ENCODE measurements at places on chromosomes 2 and 18. TPM values are rescaled to one million over a fixed set of nuclear protein-coding genes. Genes with fewer than 3 reads are reported as not detected.

- no peaks in the 10 kb centered on the region for H3K36me3 ChIP-seq
- H3K27ac ChIP-seq: no peak overlapping the region
- no peaks in the 10 kb centered on the region for H3K4me1 ChIP-seq
Observed at GRCh38 chr2:240602266-240603050, 15.9 kb downstream of the CAPN10 start.

Gene SERPINB5
- not detected for total RNA-seq

DNA sequence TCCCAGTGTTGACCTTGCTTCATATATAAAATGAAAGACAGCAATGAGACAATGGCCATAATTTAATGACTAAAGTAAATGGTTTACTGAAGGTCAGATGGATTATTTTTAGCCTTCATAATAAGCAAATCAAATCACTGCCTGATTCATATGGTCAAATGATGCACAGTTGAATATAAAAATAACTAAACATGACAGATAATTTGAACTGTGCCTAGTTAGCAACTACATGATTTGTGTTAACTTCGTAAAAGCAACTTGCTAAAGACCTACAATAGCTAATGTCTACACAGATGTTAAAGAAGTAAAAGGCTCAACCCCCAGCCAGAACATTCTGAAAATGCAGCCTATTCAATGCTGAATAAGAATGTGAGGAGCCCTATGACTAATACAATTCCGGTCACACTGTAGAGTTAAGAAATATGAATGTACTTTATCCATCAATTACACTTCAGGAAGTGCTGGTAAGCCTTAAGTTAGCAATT is 590.8 kb upstream of the CDH2 start:
- H3K27me3 ChIP-seq: no peaks in the 10 kb centered on the region
- H3K36me3 ChIP-seq: no peaks in the 10 kb centered on the region
- peak overlapping the region; percentile 6 for H3K4me3 ChIP-seq
- H3K27ac ChIP-seq: peak overlapping the region; percentile 72

Gene PROC
- not detected for total RNA-seq

GRCh38 chr2:106642679-106643078 is 155.5 kb downstream of the CD8B2 start:
- H3K4me1 ChIP-seq: no peaks in the 10 kb centered on the region
- no peaks in the 10 kb centered on the region for H3K27me3 ChIP-seq
- no peak overlapping the region for H3K27ac ChIP-seq
- DNase-seq: no peak

Gene PDE11A
- 0.86 TPM for total RNA-seq

Gene MC2R
- total RNA-seq: not detected

DNA sequence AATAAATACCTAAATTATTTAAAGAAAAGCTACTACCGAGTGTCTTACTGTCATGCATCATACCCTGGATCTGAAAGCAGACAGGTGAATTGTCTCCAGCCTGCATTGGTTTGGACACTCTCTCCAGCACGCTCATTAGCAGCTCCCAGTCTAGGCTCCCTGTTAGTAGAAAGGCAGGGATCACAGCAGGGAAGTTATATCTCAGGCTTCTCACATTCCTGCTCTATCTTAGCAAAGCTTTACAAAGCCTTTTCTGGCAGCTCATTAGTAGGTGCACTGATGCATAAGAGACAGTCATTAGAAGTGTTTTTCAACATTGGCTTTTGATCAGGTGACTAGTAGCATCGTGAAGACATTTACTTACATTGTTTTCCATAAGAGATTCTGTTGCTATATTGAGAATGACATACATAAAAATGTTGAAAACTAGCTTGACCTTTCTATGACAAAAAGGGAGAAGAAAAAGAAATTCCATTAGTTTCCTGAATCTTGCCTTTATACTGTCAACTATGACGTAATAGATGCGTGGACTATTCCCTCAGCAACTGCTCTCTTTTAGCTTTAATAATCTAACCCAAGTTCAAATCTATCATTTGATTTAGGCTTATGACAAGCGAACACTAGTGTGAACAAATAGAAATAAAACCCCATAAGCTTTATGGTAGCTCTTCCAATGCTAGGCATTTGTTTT is 408.7 kb upstream of the KCNH7 start:
- DNase-seq: no peak
- H3K4me1 ChIP-seq: no peaks in the 10 kb centered on the region

DNA sequence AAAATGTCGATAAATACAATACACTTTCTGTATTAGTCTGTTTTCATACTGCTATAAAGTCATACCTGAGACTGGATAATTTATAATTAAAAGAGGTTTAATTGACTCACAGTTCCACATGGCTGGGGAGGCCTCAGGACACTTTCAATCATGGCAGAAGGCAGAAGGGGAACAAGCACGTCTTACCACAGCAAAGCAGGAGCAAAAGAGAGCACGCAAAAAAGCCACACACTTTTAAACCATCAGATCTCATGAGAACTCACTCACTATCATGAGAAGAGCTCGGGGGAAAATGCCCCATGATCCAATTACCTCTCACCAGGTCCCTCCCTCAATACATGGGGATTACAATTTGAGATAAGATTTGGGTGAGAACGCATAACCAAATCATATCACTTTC is 256.7 kb downstream of the ANAPC1 start:
- no peak overlapping the region for H3K27ac ChIP-seq
- H3K4me3 ChIP-seq: no peak overlapping the region
- no peaks in the 10 kb centered on the region for H3K27me3 ChIP-seq
- DNase-seq: no peak
- H3K36me3 ChIP-seq: no peaks in the 10 kb centered on the region
- H3K4me1 ChIP-seq: peaks cover 20% of the 10 kb centered on the region

- H3K27ac ChIP-seq: no peak overlapping the region
- H3K27me3 ChIP-seq: peaks cover 31% of the 10 kb centered on the region
- no peak overlapping the region for H3K4me3 ChIP-seq
- H3K36me3 ChIP-seq: no peaks in the 10 kb centered on the region
Observed at GRCh38 chr2:20962939-20963557, 80.8 kb downstream of the APOB start.

Gene TRIM43
- not detected for total RNA-seq

Gene TRIM54
- not detected for total RNA-seq

Gene ABCG5
- not detected for total RNA-seq

Gene COLEC11
- total RNA-seq: not detected

- 0 out of 2 replicates have a peak, but pooled peaks cover 5% of the 10 kb centered on the region for H3K4me1 ChIP-seq
- no peaks in the 10 kb centered on the region for H3K27me3 ChIP-seq
- H3K27ac ChIP-seq: no peak overlapping the region
- no peak for DNase-seq
- H3K36me3 ChIP-seq: no peaks in the 10 kb centered on the region
- H3K4me3 ChIP-seq: no peak overlapping the region
Observed at GRCh38 chr2:150705767-150706166, 218.3 kb upstream of the RND3 start.

DNA sequence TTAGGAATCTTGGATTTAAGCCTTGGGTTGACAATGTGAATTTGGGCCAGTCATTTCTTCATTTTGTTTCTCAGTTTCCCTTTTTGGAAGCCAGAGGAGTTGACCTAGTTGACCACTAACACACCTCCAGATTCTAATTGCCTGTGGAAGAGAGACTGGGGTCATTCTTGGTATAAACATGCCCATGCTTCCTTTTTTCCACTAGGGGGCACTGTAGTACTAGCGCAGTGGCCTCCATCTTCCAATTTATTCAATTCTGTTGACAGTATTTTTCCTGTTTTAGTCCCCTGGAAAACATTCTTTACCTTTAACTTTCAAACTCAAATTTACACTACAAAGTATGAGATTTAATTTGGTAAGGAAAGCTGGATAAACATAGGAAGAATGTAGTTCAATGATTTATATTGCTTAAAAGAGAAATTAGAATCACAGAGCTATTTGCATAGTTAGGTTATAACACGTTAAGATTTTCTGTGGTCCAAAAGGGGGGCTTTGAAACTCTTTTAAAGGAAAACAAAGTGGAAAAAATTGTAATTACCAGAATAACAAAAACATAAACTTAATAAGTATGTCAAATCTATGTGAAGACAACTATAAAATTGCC is 57.5 kb upstream of the AGPS start:
- no peaks in the 10 kb centered on the region for H3K36me3 ChIP-seq
- peaks cover 41% of the 10 kb centered on the region for H3K4me1 ChIP-seq
- H3K4me3 ChIP-seq: no peak overlapping the region
- H3K27me3 ChIP-seq: no peaks in the 10 kb centered on the region
- no peak overlapping the region for H3K27ac ChIP-seq

DNA sequence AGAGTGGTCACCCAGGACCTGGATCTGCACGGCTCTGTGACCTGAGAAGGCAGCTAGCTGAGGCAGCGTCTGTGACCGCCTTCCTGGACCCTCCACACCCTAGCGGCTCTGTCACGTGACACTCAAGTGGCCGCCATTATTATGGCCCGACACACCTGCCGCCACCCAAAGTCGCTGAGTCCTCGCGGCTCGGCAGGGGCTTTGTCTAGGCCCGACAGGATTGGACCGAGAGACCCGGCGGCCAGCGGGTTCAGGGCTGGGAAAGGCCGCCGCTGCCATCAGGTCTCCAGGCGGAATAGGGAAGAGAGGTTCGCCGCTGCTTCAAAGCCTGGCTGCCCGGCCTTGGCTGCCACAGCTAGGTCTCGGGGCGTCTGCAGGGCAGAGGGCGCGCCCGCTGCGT is 1162.5 kb upstream of the LRRTM1 start:
- no peak overlapping the region for H3K27ac ChIP-seq
- no peak overlapping the region for H3K4me3 ChIP-seq

DNA sequence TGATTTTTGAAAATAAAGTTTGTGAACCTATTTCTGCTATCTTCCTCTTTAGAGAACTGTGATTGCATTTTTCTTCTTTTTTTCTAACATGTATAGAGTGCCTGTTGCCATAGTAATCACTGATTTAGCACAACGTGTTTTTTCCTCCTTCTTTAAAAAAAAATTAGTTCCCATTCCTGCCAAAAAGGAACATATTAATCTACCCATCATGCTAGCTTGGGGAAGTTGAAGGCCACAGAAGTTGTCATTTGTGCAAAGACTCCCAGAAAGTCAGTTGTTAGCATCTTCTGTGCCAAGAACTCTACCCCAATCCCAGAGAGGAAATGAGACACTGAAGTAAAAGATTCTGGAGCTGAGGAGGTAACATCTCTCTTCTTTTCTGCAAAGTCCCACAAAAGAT is 57.3 kb downstream of the SLC8A1 start:
- no peak overlapping the region for H3K27ac ChIP-seq
- no peak overlapping the region for H3K4me3 ChIP-seq
- H3K4me1 ChIP-seq: peaks cover 17% of the 10 kb centered on the region

GRCh38 chr2:141195087-141195486 is 935.7 kb downstream of the LRP1B start:
- H3K27ac ChIP-seq: no peak overlapping the region
- no peak overlapping the region for H3K4me3 ChIP-seq
- DNase-seq: no peak
- no peaks in the 10 kb centered on the region for H3K36me3 ChIP-seq
- no peaks in the 10 kb centered on the region for H3K27me3 ChIP-seq
- H3K4me1 ChIP-seq: no peaks in the 10 kb centered on the region

Gene CYTIP
- not detected for total RNA-seq

- no peaks in the 10 kb centered on the region for H3K4me1 ChIP-seq
- no peak overlapping the region for H3K4me3 ChIP-seq
- no peaks in the 10 kb centered on the region for H3K36me3 ChIP-seq
- no peak for DNase-seq
- peaks cover 73% of the 10 kb centered on the region for H3K27me3 ChIP-seq
Observed at GRCh38 chr18:48133671-48134251, 203.3 kb upstream of the SMAD2 start.

Gene ARHGEF33
- total RNA-seq: 0.54 TPM

DNA sequence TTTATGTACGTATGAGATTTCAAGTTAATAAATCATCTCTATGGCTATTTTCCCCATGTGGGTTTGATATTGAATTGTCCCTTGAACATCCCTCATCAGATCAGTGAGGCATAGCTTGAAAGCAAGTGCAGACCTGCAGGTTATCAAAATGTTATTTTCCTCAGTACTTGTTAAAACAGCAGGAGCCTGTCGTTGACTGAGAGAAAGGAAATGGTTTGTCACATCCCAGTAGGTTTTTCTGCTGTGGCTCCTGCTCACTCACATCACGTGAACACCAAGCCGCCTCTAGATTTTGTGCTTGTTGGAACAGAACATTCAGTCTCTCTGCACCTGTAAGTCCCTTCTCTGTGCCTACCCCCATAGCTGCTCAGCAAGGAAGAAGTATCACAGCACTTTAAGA is 340.3 kb downstream of the CELF4 start:
- H3K27ac ChIP-seq: no peak overlapping the region
- H3K36me3 ChIP-seq: no peaks in the 10 kb centered on the region
- H3K27me3 ChIP-seq: no peaks in the 10 kb centered on the region
- H3K4me3 ChIP-seq: no peak overlapping the region
- no peaks in the 10 kb centered on the region for H3K4me1 ChIP-seq
- no peak for DNase-seq

Gene HADHA
- total RNA-seq: 121 TPM

DNA sequence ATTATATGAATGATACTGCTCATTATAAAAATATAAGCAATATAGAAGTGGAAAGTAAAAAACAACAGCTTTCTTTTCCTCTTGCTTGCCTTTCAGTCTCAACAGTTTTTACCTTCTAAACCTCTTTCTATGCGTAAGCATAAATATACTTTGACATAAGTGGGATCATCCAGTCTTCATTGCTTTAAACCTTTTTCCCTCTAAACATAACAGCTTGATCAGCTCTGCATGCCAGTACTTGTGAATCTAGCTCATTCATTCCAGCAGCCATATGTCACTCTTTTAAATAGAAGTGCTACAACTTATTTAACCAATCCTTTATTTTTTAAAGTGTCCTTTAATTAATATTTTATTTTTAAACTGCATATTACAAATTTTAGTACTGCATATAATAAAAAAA is 88.1 kb downstream of the TTC27 start:
- no peak overlapping the region for H3K4me3 ChIP-seq
- H3K27ac ChIP-seq: no peak overlapping the region
- H3K27me3 ChIP-seq: no peaks in the 10 kb centered on the region
- no peaks in the 10 kb centered on the region for H3K36me3 ChIP-seq
- peak; percentile 23 for DNase-seq

Gene HRH4
- total RNA-seq: not detected

- no peak overlapping the region for H3K27ac ChIP-seq
- H3K4me1 ChIP-seq: peaks cover 3% of the 10 kb centered on the region
- H3K4me3 ChIP-seq: no peak overlapping the region
- DNase-seq: no peak
- no peaks in the 10 kb centered on the region for H3K27me3 ChIP-seq
- no peaks in the 10 kb centered on the region for H3K36me3 ChIP-seq
Observed at GRCh38 chr2:143906850-143907249, 613.1 kb downstream of the ZEB2 start.

GRCh38 chr2:55705027-55705653 is 11.5 kb upstream of the PNPT1 start:
- no peaks in the 10 kb centered on the region for H3K27me3 ChIP-seq
- no peaks in the 10 kb centered on the region for H3K4me1 ChIP-seq
- H3K36me3 ChIP-seq: no peaks in the 10 kb centered on the region
- no peak overlapping the region for H3K27ac ChIP-seq

DNA sequence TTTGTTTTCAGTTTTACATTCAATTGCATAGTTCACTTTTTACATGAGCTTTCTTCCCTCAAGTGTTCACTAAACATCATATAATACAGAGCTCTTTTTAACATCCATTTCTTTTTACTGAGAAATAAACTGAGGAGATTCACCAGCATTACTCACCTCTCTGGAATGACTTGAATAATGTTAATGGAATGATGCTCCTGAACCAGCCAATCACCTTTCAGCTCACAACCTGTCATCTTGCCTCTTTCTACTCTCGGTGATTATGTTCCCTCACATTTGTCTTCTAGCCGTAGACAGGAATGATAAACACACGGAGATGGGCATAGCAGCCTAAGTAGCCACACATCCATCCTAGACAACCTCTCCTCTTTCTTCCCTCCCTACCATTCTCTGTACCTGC is 301.7 kb downstream of the PAX3 start:
- peaks cover 10% of the 10 kb centered on the region for H3K4me1 ChIP-seq
- H3K27me3 ChIP-seq: no peaks in the 10 kb centered on the region
- H3K36me3 ChIP-seq: no peaks in the 10 kb centered on the region
- no peak overlapping the region for H3K4me3 ChIP-seq

GRCh38 chr2:35125278-35125677 is 1230.3 kb upstream of the CRIM1 start:
- no peak overlapping the region for H3K4me3 ChIP-seq
- H3K27ac ChIP-seq: no peak overlapping the region
- no peaks in the 10 kb centered on the region for H3K4me1 ChIP-seq
- DNase-seq: no peak

All from GM23248 (cell line).